ENCODE measurements at places on chromosomes 2 and 18. TPM values are rescaled to one million over a fixed set of nuclear protein-coding genes. Genes with fewer than 3 reads are reported as not detected.

The IL36G gene
- total RNA-seq: not detected

The CEP192 gene
- total RNA-seq: 29.7 TPM

The SPATA3 gene
- not detected for total RNA-seq

The LAMA1 gene
- 0.75 TPM for total RNA-seq

The GAREM2 gene
- 0.63 TPM for total RNA-seq

The SEPTIN10 gene
- total RNA-seq: 125 TPM

The FAP gene
- total RNA-seq: 1.5 TPM

The FLACC1 gene
- total RNA-seq: 1.0 TPM

The MC4R gene
- total RNA-seq: not detected

The MC5R gene
- total RNA-seq: not detected

The VWC2L gene
- not detected for total RNA-seq

The CCDC141 gene
- not detected for total RNA-seq

The KIF1A gene
- total RNA-seq: not detected

The APCDD1 gene
- total RNA-seq: under 0.01 TPM

The SLC5A6 gene
- 27.9 TPM for total RNA-seq

The BCL2 gene
- 2.2 TPM for total RNA-seq

The ALPG gene
- not detected for total RNA-seq

The TUBA3D gene
- not detected for total RNA-seq

The KLHL29 gene
- total RNA-seq: 6.3 TPM

The CCBE1 gene
- 1.5 TPM for total RNA-seq

The SP110 gene
- total RNA-seq: 4.0 TPM

The MPP4 gene
- total RNA-seq: 8.9 TPM

The RMC1 gene
- total RNA-seq: 23.3 TPM

The TEKT4 gene
- not detected for total RNA-seq

The SLC30A3 gene
- not detected for total RNA-seq

The SFTPB gene
- total RNA-seq: not detected

The MYO5B gene
- 0.54 TPM for total RNA-seq

The SIX2 gene
- under 0.01 TPM for total RNA-seq

The DLX2 gene
- not detected for total RNA-seq

The ASB3 gene
- total RNA-seq: 23.8 TPM

The EIF5B gene
- 33.6 TPM for total RNA-seq

The ANKRD62 gene
- total RNA-seq: not detected

The ZNF385B gene
- not detected for total RNA-seq

The PTPN2 gene
- total RNA-seq: 18.4 TPM

The GCG gene
- total RNA-seq: not detected

The MARCHF4 gene
- 7.2 TPM for total RNA-seq

The PTPRN gene
- total RNA-seq: not detected

The RBKS gene
- 0.99 TPM for total RNA-seq

The GPBAR1 gene
- under 0.01 TPM for total RNA-seq

The PSMA8 gene
- total RNA-seq: not detected

The DLX1 gene
- total RNA-seq: under 0.01 TPM

The TLX2 gene
- total RNA-seq: not detected

The GALR1 gene
- not detected for total RNA-seq

The POTEJ gene
- 0.09 TPM for total RNA-seq

The RUFY4 gene
- not detected for total RNA-seq
